ENCODE measurements at places on chromosomes 4 and X.
A peak's percentile ranks its signal among the peaks of the same experiment; 100 is the strongest.

DNA sequence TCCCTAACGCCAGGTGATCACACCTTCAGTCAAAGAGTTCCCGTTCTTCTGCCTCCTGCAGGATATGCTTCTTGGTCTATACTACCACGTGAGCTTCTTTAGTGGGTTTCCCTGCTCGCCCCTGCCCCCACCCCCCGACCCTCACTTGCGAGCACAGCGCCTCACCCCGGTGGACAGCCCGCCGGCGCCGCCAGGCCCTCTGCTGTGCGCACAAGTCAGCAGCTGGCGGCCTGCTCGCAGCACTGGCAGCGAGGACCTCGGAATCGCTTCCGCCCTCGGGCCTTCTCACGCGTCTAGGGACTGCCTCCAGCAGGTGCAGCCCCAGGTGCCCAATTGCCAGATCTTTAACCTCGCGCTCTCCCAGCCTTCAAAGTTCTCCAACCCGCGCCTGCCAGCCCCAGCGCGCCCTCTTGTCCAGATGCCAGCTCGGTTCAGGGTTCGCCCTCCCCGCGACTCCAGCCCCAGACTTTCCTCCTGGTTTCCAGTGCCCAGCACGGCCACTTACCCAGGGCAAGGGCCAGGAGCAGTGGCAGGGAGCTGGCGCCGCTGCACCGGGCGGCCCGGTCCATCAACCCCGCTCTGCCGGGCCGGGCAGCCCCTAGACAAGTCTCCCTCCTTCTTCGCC, 454 bp downstream of the BTC start:
- DNase-seq: peak; percentile 16

DNA sequence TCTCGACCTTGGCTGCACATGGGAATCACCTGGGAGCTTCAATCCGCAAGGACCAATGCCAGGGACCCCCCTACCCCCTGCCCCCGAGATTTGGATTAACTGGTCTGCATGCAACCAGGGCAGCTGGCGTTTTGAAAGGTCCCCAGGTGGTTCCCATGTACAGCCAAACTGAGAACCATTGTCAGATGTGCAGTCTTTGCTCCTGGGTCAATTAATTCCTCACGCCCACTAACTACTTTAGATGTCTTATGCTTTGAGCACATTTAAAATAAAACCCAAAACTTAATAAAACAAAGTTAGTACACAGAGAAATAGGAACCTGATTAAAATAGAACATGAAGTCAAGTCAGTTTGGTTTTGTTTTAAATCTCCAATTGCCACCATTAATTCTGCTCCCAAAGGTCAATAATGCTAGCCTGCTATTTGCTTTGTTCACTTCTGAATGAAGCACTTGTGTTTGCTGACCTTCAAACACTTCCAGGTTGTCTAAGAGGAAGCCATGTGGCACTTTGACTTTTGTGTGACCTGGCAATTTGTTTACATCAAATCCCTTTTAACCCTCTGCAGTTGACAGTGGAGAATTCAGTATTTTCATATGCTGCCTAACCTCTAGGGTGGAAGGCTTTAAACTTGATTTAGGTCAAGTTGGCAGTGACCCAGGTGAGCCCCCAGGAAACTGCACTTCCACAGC, 27.2 kb upstream of the TMSB4X start:
- no peak for DNase-seq

GRCh38 chr4:5757536-5757935, 46.5 kb downstream of the EVC start:
- no peak for DNase-seq

- peak; percentile 13 for DNase-seq
Observed at GRCh38 chr4:144399927-144400326, 246.0 kb upstream of the HHIP start.

- no peak for DNase-seq
Observed at GRCh38 chr4:54497947-54498346, 159.8 kb upstream of the KIT start.

DNA sequence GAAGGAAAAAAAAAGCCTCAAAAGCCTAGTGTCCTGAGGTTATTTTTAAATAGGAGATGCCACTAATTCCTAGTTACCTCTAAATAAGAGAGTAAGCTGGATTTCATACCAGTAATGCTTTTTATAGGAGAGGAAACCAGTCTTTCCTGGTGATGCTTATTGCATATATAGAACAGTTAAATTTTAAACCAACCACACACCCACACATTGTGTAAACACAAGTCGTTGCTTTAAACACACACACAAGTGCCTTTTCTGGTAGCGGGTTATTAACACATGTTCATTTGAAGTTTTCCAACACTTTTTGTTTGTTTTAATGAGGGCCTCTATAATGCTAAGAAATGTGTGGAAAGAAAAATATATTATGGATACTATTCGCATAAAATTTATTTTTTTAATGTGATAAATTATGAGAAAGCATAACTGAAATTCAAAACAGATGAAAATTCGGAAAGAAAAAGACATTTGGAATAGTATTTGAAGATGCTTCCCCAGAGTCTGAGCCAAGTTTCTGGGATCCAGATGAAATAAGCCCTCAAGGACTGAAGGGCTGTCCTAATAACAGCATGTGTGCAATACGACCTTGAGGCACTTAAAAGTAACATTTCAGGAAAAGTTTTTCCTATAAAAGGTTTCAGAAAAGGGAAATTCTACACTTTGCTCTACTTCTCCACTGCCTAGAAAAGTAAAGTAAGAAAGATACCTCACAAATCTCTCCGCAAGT, 2.0 kb downstream of the ANTXR2 start:
- no peak for DNase-seq

DNA sequence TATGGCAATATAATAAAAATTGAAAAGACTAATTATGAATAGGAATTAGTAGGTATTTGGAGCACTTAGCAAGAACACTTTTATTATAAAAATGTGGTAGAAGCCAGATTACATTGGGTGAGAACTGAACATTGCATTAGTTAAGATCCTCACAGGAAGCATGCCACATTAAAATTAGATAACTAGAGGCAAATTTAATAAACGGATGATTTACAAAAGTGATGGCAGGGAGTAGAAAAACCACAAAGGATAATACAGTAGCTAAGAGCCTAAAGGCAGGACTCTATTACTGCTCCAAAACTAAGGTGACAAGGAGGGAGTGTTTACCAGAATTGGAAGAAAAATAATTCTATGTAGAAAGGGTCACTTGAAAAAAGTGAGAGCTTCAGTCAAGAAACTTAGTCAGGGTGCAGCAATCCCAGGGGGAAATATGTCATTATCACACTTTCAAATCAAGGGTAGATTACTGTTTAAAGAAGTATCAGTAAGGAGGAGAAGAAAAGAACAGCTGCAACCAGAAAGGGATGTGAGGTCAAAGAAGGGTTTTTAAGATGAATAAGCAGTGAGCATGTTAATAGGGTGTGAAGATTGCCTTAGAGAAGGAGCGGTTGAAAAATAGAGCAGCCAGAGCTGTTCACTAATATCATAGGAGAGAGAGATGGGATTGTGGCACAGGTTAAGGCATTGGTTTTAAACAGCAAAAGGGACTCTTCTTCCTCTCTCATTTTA, 84.6 kb downstream of the NDST4 start:
- no peak for DNase-seq

GRCh38 chr4:77695774-77696173, 90.2 kb downstream of the CXCL13 start:
- DNase-seq: peak; percentile 49

- no peak for DNase-seq
Observed at GRCh38 chrX:103367502-103367901, 8.8 kb upstream of the BEX3 start.

DNA sequence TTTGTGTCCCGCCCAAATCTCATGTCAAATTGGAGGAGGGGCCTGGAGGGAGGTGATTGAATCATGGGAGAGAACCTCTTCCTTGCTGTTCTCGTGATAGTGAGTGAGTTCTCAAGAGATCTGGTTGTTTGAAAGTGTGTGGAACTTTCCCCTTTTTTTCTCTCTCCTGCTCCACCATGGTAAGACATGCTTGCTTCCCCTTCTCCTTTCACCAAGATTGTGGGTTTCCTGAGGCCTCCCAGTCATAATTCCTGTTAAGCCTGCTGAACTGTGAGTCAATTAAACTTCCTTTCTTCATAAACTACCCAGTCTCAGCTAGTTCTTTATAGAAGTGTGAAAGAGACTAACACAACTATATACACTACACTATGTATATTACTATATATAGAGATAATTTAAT, 697.8 kb upstream of the HS3ST1 start:
- no peak for DNase-seq

DNA sequence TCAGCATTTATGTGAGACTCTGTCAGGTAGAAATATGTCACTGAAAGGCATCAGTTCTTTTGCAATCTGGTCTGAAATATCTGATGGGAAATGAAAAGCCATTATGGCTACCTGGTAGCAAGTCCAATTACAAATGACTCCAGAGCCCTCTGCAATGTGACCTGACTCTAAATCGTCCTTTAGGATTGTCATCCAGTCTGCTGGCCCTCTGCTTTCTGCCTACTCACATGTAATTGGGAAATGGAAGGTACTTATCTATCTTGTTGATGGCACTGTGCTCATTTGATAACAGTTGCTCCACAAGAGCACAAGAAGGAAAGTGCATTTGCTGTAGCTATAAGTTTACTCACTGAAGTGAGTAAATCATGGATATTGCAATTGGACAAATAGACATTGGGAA, 799.8 kb downstream of the RAPGEF2 start:
- no peak for DNase-seq

DNA sequence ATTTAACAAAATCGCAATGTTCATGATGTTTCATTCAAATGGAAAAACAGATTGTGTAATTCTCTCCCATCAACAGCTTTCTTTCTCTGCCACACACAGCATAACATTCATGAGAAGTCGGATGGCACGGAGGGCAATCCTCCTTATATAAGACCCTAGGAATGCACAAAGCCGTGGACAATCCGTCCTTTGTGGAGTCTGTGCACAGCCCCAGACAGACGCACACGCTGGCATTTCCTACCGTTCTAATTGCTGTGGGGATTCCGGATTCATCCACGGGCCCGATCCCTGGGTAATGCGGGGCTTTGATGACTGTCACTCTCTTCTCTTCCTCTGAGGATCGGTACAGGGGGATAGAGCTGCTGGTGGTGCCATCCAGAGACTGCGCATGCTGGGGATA, 121.9 kb upstream of the PDLIM3 start:
- DNase-seq: no peak

DNA sequence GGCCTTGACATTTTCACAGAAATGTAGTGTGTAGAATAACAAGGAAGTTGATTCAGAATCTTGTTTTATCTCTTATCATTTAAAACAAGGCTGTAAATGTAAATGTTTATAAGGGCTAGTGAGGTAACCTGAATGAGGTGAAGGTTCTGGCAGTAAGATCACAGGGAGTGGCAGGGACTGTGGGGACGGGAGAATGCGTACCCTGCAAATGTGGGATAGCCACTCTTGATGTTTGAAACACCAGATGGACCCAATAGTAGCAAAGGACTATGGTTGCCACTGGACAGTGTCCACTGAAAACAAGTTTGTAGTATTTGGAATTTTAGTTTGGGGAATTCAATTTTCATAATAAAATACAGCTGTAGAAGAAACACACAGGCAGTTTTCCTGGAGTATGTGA, 155.3 kb downstream of the FHIP1A start:
- DNase-seq: no peak

GRCh38 chr4:143369552-143369951, 32.9 kb downstream of the GAB1 start:
- DNase-seq: no peak

- peak; percentile 65 for DNase-seq
Observed at GRCh38 chr4:17494258-17495190, 17.4 kb downstream of the QDPR start.

GRCh38 chr4:10022346-10023049, 1.2 kb upstream of the SLC2A9 start:
- DNase-seq: no peak

GRCh38 chrX:135396109-135396508, 25.6 kb upstream of the SMIM10L2A start:
- DNase-seq: no peak

DNA sequence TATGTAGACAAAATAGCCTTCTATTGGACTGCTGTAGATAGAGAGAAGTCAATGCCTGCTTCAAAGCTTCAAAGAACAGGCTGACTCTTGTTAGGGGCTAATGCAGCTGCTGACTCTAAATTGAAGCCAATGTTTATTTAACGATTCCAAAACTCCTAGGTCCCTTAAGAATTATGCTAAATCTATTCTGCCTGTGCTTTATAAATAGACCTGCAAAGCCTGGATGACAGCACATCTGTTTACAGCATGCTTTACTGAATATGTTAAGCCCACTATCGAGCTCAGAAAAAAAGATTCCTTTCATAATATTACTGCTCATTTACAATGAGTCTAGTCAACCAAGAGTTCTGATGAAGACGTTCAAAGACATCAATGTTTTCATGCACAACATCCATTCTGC, 54.8 kb upstream of the RBMXL3 start:
- no peak for DNase-seq

GRCh38 chrX:135557344-135557743, 36.9 kb downstream of the INTS6L start:
- no peak for DNase-seq

DNA sequence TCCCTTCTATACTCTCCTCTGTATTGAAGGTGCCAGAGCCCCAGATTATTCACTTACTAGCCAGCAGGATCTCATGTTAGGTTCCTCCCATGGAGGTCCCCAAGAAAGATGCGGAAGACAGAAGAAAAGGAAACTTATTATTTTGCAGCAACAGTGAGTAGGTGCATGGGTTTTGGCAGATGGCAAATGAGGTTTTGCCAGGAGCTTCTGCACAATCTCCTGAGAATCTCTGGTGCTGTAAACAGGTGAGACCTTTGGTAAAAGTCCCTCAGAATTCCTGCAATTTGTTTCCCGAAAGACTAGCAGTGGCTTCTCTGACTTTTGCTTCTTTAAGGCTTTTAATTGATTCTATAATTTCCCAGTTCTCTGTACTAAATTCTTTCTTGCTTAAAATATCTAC, 29.5 kb upstream of the SORBS2 start:
- no peak for DNase-seq
